ENCODE measurements at places on chromosomes 12 and 14.

DNA sequence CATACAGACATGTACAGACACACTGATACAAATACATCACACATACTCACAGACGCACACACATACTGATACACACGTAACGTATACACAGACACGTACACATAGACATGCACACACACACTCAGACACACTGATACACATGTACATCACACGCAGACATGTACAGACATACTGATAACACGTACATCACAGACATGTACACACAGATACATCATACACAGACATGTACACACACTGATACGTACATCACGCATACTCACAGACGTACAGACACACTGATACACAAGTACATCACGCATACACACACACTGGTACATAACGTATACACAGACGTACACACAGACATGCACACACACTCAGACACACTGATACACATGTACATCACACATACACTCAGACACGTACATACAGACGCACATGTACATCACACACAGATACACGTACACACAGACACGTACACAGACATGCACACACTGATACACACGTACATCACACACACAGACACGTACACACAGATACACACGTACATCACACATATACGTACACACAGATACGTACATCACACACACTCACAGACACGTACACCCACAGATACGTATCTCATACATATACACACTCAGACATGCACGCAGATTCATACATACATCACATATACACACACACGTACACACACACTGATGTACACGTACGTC lies 5.1 kb downstream of the ZNF605 start:
- DNase-seq: no peak

DNA sequence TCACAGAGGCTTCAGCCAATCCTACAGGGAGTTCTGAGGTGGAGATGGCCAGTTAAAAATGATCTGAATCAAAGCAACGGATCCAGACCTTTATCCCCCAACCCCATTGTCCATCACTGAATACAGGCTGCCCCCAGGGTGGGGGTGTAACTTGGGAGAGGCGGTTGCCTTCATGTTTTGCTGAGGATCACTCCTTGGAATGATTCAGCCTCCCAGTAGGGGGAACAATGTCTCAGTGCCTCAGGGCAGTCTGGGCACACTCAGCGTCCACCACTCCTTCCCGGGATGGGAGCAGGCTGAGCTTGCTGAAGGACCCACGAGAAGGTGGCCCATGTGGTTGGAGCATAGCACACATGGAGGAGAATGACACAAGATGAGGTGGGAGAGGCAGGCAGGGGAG lies 60.2 kb downstream of the RFX4 start:
- no peak for DNase-seq

DNA sequence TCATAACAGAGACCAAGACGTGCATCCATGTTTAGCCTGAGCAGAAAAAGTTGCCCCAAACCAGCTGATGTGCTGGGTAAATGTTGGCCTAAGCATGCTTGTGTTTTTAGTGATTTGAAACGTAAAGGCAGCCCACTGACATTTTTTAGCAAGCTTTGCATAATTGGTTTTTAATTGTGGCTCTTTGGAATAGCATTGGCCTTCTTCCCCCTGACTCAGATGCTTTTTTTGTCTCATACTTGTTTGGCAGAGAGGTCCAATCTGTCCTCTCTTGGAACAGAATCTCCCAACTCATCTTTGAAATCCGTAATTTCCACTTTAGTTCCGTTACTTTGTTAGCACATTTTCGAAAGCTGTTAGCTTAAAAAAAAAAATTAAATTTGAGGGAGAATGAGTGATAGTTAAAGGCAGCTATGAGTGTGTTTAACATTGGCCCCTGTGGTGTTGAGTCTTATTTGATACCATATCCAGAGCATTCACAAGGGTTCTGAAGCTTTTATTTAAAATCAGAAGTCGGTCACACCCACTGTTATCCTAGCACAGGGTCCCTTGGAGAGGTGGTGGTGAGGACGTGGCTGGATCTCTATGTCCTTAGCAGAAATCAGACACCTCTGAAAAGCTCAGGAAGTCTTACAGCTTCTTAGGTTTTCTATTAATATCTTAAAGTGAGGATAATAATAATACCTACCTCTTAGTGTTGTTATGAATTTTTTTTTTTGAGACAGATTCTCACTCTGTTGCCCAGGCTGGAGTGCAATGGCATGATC lies 15.6 kb downstream of the JDP2 start:
- DNase-seq: no peak

GRCh38 chr14:100436745-100437406 lies 113.7 kb downstream of the SLC25A47 start:
- DNase-seq: no peak

DNA sequence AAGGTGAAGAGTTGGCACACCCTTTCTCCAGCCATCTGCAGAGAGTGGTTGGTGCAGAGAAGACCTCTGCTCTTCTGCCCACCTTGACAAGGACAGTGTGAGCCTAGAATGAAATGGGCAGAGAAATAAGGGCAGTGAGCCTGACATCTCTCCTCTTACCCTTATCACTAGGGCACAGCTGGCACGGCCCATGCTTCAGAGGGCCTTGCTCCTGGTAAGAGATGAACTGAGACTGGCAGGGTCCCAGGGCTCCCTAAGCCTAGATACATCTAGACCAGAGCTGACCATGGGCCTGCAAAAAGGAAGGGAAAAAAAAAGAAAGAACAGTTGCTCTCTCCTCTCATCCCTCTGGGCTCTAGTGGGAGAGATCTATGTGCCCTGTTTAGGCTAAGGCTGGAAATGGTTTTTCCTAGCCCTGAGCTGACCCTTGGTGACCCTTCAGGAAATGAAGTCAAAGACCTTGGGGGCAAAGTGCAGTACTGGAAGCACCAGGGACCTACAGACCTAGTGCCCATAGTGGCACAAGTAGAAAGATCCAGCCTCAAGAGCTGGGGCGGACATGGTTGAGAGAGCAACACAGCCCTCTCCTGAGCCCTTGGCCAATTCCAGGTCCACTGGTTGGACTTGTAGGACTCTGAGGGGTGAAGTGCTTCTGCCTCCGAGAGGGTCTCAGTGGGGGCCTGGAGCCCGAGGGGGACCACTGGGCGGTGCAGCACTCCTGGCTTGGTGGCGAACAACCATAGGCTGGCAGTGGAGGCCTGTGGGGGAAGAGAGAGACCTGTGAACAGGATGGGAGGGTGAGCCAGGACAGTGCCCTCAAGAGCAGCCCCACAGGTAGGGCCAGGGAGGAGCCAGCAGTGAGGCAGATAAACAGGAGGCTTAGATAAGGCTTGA lies 22.0 kb downstream of the PRPF40B start:
- no peak for DNase-seq

- no peak for DNase-seq
Observed at GRCh38 chr14:60622210-60622916, 26.9 kb downstream of the SIX1 start.

GRCh38 chr14:94768521-94769390 lies 1.2 kb downstream of the GSC start:
- DNase-seq: peak; percentile 2

DNA sequence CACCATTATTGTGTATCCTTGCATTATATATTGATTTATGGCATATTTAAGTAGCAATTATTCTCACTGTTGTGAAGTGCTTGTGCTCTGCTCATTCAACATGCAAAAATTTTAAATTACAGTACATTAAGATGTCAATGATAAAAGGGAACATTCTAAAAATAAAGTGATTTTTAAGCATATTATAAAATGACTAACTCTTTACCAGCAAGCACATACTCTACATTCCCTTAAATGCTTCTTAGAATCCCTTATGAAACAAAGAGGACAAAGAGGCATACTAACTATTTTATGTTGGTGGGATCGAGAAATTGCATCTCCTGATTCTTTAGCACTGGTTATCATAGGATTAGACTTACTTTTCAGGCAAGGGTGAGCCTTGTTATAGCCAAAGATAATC lies 46.6 kb upstream of the ZDHHC17 start:
- DNase-seq: no peak

GRCh38 chr12:2691006-2691344 lies 103.8 kb upstream of the FKBP4 start:
- DNase-seq: no peak

DNA sequence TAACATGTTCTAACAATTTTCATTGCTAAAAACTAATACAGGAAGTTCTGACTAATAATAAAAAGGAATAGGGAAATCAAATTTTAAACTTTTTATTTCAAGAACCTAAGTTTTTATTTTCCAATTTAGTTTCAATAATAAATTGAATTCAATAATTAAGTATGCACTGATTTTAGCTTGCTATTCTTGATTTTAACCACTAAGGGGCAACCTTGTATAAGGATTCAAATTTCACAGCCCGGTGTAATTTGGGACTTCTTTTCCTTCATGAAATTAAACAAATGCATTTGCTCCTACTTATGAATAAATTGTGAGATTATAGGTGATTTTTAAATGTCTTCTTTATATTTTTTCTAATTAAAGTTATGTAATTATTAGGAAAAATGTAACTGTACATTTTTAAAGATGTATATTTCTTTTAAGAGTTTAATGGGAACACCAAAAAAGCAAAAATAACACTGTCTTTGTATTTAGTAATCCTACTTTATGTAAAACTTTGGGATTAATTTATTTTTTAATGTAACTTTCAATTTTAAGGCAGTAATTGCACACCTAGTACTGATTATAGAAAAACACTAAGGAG lies 241.4 kb upstream of the PDZRN4 start:
- peak; percentile 53 for DNase-seq

DNA sequence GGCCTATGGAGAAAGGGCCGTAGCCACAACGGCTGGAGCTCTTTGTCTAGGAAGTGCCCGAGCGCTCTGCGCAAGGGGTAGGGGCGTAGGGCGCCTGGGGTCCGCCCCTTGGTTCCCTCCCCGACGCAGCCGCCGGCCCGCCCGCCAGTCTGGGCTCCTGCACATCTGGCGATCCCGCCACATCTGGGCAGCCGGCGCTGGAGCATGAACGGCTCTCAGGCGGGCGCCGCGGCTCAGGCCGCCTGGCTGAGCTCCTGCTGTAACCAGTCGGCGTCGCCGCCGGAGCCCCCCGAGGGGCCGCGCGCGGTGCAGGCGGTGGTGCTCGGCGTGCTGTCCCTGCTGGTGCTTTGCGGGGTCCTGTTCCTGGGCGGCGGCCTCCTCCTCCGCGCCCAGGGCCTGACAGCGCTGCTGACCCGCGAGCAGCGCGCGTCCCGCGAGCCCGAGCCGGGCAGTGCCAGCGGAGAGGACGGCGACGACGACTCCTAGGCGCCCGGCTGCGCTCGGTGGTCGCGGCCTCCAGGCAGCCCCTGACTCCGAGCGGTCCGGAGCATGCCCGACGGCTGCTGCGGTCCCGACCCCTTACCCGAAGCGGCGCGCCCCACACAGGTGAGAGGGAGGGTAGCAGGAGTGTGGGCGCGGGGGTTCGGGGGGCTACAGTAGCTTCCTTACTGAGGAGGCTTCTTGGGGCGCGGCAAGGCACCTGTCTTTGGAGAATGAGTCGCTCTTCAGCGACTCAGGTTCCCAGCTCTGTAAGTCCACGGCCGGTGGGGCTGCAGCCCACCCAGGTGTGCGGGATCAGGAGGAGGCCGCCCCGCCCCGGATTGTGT lies at the start of gene SMIM41:
TSS of gene SMIM41 (plus strand) at position 129 of the 827 bp plus-strand sequence. CDS start at position 205, 76 bp downstream.
- DNase-seq: no peak

DNA sequence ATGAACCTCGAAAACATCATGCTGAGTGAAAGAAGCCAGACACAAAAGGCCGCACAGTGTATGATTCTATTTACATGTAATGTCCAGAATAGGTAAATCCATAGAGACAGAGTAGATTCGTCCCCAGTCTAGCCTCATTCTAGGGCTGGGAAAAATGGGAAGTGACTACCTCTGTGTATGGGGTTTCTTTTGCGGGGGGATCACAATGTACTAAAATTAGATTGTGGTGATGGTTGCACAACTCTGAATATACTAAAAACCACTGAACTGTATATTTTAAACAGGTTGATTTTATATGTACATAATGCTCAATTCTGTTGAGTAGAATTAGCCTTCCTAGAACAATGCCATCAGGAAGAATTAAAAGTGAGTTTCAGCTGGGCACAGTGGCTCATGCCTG lies 6.3 kb upstream of the RILPL2 start:
- peak; percentile 39 for DNase-seq

GRCh38 chr12:12017135-12017581 lies 53.6 kb upstream of the BCL2L14 start:
- no peak for DNase-seq

- no peak for DNase-seq
Observed at GRCh38 chr14:60357551-60358149, 108.6 kb downstream of the PPM1A start.

DNA sequence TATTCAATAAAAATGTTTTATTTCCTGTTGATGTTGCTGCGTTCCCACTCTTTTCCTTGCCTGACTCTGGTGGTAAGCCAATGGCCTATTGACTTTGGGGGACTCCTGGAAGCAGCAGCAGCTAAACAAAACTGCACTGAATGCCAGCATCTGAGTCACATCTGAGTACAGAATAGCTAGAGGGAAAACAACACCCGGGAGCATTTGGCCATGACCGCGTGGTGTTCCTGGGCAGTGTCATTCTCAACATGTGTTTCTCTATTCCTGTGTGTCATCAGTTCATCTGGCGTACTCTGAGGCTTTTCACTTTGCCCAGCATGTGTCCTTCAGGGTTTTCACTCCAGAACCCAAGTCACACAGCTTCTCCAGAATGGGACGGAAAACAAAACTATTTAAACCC lies 238.8 kb downstream of the PAWR start:
- no peak for DNase-seq

- no peak for DNase-seq
Observed at GRCh38 chr12:96982671-96983070, 75.6 kb downstream of the NEDD1 start.

GRCh38 chr14:102317564-102318248 lies 1.8 kb upstream of the ZNF839 start:
- DNase-seq: peak; percentile 21

DNA sequence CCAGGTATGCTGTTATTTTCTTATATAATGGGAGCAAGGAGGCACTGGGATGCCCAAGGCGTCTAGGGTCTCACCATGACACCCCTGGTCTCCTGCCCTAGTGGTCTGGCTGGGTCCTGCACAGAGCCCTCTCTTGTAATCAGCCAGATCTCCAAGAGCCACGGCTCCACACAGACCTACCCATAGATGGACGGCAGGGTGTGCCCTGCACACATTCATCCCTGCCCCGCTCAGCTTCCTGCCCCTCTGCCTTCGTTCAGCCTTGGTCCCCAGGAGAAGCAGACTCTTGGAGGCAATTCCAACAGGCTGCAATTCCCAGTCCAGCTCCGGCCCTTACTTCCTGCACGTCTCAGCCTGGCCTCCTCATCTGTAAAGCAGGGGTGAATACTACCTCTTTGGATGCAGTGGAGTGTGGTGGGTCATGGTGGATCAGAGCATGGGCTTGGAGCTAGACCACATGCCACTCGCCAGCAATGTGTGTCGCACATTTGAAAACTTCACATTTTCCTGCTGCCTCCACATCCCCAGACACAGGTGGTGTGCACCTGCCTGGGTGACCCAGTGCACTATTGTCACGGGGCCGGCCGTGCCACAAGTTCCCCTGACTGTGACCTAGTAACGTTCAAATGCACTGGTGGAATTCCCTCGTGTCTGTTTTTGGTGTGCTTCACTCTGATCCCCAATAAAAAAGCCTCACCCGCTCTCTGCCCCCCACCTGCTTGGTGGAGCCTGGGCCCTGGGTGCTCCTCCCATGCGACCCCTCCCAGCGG lies 171.1 kb upstream of the PRMT8 start:
- no peak for DNase-seq

Data from inflammatory macrophage treated with lipopolysaccharide for 1 hour (primary cell).